Stimulated activated CD8-positive, alpha-beta memory T cell treated with anti-CD3 and anti-CD28 coated beads, Interleukin-15, amount 100 ng/mL, for 48 hours (primary cell): ENCODE measurements at places on chromosomes 11 and 22.

DNA sequence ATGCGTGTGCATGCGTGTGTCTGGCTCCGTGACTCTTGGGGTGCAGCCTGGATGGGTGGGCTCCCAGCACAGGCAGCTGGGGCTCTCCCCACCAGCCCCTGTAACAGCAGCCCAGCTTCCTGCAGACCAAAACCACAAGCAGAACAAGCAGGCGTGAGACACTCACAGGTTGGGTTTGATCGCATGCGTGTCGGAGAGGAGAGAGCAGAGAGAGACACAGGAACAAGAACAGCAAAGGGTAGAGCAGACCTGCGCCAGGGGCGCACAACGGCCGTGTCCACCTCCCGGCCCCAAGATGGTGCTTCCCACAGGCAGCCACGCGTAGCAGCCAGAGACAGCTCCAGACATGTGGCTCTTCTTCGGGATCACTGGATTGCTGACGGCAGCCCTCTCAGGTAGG is at the start of gene CD6:
CD6 (plus strand) TSS at position 161 of the 400 bp plus-strand sequence; CDS start at position 347, 186 bp downstream.
- no peak for DNase-seq

DNA sequence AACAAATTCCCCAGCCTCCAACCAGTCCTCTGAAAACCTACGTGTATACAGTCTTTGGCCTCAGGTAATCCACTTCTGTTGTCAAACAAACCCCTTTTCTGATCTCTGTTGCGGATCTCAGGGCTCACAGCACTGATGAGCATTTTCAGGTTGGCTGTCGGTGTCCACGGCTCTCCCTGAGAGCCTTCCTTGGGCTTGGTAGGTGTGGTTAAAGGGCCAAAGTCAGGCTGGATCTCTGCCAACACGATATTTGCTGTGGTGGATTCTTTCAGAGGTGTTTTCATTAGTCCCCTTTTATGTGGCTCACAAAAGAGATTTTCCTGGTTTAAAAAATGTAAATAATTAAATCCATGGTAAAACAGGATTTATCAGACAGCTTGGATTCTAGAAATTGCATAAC is 2.9 kb downstream of the E2F8 start:
- DNase-seq = no peak

DNA sequence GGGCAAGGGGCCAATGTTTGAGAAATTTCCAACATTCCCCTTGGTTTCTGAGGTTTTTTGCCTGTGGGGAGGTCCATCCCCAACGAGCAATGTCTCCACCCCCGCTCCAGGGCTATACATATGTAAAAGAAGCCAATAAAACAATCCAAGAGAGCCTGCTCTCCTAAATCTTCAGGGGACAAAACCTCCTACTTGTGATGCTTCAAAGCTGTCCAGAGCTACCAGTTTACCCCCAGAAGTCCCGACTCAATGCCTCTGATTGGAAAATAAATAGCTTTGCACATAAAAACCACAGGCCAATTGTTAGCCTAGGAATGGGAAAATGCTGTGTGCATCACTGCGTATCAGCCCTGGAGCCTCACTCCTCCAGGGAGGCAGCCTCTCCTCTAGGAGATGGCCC is 66.0 kb upstream of the PAX6 start:
- no peak for DNase-seq

DNA sequence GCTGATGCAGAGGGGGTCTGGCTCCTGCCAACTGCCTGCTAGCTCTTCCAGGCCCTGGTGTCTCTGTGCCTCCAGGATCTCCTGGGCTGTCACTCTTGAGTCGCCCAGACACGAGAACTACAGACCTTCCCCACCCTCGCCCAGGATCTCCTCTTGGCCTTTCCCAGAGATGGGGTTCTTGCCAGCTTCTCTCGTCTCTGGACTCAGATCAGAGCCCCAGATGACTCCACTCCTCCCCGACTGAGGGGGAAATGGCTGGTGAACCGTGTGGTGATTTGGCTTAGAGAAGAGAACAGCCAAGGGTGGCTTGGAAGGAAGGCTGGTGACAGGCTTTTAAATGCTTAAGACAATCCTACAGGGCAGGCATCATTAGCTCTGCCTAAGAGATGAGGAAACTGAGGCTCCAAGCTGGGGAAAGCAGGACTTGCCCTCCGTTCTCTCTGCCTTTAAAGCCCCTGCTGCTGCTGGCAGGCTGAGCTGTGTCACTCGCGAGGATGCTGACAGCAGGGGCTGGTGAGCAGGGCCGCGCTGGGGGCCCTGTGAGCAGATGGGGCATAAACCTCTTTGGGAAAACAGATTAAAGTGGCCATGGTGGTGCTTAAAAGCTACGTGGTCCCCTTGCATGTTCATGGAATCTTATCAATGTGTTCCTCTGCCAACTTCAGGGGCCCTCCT is 90.3 kb upstream of the THY1 start:
- DNase-seq = no peak

DNA sequence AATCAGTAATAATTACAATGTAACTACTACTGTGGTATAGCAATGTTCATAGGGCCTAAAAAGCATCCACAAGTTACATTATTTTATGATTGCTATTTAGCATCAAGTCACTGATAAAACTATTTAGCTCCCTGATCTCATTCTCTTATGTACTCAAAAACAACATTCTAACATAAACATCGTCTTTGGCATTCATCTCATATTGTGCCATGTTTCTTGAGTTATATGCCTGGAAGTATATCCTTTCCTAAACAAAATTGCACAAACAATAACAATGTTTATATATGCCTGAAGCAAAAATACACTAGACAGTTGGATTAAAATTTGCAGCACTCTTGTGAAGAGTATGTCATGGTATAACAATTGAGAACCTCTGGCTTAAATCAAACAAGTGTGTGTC is 34.1 kb downstream of the HORMAD2 start:
- DNase-seq = no peak

- DNase-seq = no peak
These were observed 16.1 kb upstream of the EED start for GRCh38 chr11:86228269-86229038.

DNA sequence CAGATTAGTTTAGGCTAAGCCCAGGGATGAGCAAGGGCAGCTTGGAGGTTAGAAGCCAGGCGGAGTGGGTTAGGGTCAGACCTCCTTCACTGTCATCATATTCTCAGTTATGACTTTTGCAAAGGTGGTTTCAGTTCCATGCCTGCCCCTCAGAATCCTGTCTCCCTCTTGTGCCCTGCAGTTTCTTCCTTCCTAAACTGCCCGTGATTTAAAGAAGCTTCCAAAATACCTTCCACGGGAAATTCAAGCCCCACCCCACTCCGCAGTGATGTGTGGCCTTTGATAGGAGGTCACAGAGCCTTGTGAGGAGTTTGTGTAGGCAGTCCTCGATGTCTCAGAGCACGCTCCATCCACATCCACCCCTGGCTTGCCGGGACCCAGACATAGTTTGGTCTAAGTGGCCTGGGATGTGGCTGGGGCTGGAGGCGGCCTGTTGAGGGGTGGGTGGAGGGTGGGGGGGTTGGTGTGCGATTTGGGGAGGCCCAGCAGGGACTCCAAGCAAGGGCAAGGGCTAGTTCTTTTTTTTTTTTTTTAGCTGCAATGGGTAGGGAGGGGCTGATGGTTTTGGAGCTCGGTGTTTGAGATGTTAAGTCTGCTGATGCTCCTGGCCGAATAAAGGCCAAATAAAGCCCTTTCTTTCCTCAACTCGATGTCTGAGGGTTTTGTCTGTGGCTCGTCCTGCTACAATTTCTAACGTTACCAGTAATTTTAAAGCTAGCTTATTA is 1.6 kb upstream of the IFITM1 start:
- no peak for DNase-seq

DNA sequence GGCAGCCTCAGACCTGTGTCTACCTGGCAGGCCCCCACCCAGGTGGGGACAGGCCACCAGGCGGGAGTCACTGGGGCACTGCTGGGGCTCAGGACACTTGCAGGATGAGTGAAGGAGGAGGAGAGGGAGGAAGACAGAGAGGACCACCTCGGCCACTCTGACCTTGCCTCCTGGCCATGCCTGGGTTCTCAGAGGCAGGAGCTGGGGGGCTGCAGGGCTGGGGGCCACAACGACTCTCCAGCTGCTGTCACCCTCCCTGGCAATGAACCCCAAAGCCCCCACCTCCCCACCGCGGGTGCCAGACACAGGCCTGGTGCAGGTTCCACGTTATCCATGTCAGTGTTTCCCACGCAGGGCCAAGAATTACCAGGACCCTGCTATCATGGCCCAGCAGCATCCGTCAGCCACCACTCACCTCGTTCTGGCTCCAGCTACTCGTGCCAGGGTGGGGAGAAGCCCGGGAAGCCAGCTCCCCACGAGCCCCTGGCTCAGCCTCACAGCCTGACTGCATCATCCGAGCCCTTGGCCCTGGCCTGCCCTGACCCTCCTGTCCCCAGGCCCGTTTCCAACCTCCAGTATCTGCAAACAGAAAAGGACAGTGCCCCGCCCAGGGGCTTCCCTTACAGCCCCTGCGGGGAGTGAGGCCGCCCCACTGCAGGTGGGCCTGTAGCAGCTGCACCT is 62.4 kb downstream of the BRD1 start:
- DNase-seq = no peak

DNA sequence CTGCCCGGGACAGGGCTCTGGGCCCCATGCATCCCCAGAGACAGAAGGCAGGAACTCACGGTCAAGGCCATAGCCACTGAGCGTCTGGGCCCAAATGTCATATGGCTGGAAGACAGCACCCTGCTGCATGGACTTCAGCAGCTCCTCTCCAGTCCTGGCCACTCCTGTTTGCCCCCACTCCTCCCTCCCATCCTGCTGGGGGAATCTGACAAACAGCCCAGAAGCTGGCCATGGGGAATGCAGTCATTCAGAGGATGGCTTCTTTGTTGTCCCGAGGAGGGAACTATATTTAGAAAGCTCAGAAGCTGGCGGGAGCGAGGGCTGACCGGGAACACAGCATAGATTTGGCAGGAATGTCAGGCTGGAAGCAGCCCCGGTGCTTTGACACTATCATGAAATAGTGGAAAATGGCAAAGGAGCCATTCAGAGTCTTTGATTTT is 35.0 kb downstream of the DKK3 start:
- DNase-seq = no peak

DNA sequence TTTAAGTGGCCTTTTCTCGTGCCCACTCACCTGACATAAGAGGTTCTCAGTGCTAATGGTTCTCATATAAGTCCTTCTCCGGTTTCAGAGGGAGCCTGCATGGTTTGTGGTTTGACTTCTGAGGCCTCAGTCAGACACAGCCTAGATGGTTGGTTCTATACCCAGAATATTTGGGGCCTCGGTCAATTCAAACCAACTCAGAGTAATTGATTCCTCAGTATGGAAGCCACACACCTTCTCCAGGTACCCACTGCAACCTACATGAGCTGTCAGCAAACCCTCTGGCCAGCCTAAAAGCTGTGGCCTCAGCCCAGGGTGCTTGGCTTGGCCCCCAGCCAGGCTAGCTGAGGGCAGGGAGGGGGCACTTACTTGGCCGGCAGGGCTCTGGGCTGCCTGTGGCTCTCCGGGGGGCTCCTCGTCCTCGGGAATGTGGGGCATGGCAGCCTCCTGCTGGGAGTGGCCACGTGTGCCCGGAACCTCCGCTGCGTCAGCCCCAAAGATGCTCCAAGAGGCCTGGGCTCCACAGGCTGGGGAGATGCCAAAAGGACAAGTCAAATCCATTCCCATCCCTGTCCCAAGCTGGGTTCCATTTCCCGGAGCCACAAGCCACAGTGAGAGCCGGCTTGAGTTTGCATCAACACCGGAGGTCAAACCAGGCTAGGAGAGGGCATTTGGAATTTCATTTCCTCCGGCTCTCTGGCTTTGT is 41.7 kb downstream of the IRAG1 start:
- no peak for DNase-seq

- DNase-seq = no peak
These were observed 42.0 kb downstream of the CD82 start for GRCh38 chr11:44607319-44607962.

DNA sequence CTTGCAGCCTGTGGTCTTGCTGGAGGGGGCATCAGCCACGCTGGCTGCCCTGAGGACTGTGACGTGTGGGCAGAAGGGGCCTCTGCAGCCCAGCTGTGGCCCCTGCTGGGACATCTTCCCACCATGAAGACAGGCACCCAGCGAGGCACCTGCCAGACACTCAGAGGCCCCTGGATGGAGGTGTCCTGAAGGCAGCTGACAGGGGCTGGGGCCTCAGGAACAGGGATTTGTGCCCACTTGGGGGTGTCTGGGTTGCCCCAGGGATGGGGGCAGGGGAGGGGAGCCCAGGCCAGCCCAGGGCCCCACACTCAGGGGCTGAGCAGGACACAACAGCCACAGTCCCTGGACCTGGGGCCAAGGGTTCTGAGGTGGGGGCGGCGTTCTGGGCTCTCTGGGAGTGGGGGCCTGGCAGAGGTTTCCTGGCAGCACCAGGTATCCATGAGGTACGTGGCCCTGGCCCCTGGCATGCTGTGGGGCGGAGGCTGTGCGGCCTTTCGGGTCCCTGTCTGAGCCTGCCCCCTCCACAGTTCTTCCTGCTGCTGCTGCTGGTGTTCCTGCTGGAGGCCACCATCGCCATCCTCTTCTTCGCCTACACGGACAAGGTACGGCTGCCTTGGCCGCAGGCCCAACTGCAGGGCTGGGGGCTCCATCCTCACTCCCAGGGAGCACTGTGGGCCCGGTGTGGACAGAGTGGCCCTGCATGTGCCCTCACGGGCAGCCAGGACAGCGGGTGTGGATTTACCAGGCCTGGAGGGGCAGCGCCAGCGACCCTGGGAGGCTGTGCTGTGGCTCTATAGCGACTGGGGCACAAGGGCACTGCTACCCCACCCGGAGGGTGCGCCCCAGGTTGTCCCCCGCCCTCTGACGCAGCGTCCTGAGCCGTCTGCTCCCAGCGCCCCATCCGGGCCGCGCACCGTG is 21.5 kb downstream of the TSPAN4 start:
- no peak for DNase-seq

DNA sequence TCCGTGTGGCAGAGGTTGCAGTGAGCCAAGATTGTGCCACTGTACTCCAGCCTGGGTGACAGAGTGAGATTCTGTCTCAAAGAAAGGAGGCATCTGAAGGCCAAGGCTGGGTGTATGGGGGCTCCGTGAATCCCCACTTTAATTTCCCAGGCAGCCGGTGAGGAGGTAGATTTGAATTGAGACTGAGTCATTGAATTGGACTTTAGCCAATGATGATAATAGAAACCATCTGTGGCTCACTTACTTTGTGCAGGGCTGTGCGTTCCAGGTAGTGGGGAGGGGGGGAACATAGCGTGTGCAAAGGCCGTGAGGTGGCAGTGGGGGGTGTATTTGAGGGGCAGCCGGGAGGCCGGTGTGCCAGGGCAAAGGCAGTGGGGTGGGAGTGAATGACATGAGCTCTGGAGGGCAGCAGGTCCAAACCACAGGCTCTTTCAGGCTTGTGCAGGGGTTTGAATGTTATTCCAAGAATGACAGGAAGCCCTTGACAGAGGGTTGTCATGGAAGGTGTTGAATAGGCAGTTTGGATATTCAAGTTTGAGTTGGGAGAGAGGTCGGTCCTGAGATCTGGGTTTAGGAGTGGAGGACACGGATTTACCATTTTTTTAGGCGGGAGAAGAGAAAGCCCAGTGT is 6.1 kb downstream of the ARHGAP8 start:
- DNase-seq = no peak
